ENCODE measurements at places on chromosomes 2 and 18.
A peak's percentile ranks its signal among the peaks of the same experiment; 100 is the strongest.

- DNase-seq = no peak
Observed at GRCh38 chr18:422966-423365, 77.5 kb downstream of the COLEC12 start.

DNA sequence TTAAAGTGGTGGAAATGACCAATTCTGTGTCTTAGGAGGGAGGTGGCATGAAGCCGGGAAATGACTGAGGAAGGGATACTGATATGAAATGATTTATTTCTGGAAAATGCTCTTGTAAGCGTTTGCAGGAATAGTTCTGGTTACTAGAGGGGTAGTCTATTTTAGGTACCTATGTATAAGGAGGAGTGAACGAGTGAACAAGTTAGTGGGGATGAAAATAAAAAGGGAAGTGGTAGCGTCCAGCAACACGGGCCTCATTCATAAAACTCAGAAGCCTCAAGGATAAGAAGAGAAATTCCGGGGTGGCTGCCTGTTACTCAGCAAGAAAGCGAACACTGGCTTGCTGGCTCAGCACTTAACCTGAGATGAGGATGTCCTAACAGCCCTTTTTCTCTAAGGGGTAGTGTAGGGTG lies 303.3 kb downstream of the NCKAP5 start:
- no peak for DNase-seq

- DNase-seq = no peak
Observed at GRCh38 chr2:6819668-6820067, 46.0 kb downstream of the CMPK2 start.

GRCh38 chr2:104853534-104854497 lies at the start of gene POU3F3:
TSS of gene POU3F3 (plus strand) at chr2:104854115. CDS start at chr2:104855511, 1,396 bp downstream.
- peak; percentile 59 for DNase-seq

- DNase-seq = no peak
Observed at GRCh38 chr2:161766334-161766733, 142.1 kb downstream of the SLC4A10 start.

- DNase-seq = no peak
Observed at GRCh38 chr2:217617616-217618022, 385.2 kb downstream of the TNS1 start.

- no peak for DNase-seq
Observed at GRCh38 chr2:145408980-145409379, 889.1 kb upstream of the ZEB2 start.

GRCh38 chr2:113175042-113175628 lies 1.4 kb downstream of the PSD4 start:
- DNase-seq = peak; percentile 90

DNA sequence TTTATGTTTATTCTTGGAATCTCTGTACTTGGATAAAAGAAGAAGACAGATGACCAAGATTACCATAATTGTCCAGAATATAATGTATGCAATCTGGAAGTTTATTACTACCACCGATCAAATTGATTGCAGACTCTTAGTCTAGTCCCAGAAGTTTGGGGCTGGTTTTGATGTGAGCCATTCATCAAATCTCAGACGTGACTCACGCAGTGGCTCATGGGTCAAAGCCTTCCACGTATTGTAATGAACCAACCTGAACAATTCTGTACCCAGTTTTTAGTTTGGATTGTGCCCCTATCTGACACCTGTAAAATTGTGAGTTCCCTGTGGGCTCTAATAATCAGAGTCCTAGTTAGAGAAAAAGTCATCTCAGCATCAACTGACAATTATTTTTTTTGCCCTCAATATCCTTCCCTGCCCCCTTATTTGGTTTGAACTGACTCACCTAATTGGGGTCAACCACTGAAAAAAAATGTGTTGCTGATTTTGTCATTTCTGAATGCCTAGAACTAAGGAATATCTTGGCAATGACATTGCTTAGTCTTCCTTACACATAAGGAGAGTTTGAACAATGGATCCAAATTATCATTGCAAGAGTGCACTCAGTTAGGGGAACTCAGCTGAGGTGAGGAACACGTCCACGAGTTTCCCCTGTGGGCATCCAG lies 219.5 kb upstream of the NRP2 start:
- peak; percentile 13 for DNase-seq

GRCh38 chr2:56292951-56293350 lies 109.2 kb downstream of the CCDC85A start:
- DNase-seq = no peak

GRCh38 chr18:57737400-57738060 lies 65.6 kb downstream of the ATP8B1 start:
- DNase-seq = no peak

DNA sequence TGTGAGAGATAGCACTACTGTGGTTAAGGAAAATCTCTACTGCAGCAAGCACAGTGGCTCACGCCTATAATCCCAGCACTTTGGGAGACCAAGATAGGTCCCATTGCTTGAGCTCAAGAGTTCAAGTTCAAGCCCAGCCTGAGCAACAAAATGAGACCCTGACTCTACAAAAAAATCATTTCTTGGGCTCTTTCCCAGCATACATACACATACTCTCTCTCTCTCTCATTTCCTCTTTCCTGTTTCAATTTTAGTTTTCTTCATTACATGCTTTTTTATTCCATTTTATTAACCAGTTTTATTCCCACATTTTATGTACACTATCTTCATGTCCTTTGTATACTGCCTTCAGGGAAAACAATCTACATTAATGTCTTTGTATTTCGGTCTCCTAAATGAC lies 14.6 kb downstream of the WDR33 start:
- DNase-seq = no peak

- no peak for DNase-seq
Observed at GRCh38 chr18:808502-808901, 3.5 kb downstream of the YES1 start.

GRCh38 chr2:139685090-139685983 lies 905.1 kb upstream of the NXPH2 start:
- no peak for DNase-seq

GRCh38 chr2:423479-423878 lies 135.6 kb upstream of the ALKAL2 start:
- no peak for DNase-seq

GRCh38 chr2:173999724-174000123 lies 34.6 kb upstream of the SP3 start:
- DNase-seq = no peak

DNA sequence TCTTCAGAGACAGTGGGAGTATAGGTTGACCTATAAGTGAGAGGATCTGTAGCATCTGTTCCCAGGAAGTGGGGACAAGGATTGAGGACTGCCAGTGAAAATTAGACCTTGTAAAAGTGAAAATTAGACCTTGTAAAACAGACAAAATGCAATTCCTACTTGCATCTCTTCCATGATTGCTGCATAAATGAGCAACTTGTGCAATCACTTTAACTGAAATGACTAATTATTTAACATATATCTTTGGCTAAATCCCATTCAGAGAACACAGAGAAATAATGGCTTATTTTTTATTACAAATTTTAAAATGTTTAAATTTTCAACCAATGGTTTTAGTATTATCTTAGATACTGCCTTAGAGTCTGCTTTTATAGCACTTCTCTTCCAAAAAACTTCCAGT lies 67.2 kb upstream of the NABP1 start:
- DNase-seq = no peak

DNA sequence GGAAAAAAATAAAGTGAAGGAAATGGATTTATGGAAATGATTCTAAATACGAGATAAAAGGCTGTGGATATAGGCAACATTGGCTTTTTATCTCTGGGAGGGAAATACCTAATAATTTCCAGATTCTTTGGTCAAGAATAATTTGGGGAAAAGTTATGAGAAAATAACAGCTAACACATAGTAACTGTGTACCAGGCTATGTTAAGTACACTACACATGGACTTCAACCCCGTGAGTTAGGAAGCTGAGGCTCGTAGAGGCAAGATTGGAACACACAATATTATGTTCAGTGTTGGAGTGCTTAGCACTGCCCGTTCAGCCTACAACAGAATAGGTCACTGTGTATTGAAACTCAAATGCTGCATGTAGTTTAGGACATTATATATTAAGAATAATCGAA lies 34.3 kb upstream of the GPD2 start:
- DNase-seq = no peak

GRCh38 chr2:199471443-199472057 lies 13.8 kb upstream of the SATB2 start:
- DNase-seq = peak; percentile 65

GRCh38 chr2:226131299-226131784 lies 668.3 kb downstream of the IRS1 start:
- DNase-seq = no peak

- DNase-seq = no peak
Observed at GRCh38 chr2:162126111-162126519, 25.9 kb downstream of the GCG start.

DNA sequence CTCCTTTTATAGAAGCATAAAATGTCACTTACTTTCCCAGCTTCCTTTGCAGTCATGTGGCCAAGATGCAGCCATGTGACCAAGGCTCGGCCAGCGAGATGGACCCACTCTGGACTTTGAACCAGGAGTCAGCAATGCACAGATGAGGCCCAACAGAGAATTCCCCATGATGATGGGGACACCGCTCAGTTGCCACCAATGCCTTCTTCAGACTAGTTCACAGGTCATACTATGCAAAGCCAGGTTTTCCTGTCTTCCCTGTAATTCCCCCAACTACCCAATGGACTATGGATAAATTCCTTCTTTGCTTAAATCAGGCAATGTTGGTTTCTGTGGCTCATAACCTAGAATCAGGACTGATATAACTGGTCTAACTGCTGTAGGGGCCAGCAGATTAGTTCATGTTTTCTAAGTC lies 22.5 kb upstream of the REL start:
- DNase-seq = no peak

GRCh38 chr2:120828829-120829632 lies 93.4 kb downstream of the GLI2 start:
- DNase-seq = no peak

DNA sequence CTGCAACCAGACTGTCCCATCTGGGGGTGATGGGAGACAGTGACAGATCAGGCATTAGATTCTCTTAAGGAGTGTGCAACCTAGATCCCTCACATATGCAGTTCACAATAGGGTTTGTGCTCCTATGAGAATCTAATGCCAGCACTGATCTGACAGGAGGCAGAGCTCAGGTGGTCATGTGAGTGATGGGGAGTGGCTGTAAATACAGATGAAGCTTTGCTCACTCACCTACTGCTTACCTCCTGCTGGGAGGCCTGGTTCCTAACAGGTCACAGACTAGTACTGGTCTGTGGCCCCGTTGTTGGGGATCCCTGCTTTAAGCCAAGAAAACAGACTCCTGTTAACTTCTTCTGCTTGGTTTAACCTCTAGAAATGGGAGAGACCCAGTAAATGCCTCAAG lies 3.2 kb downstream of the CYP27A1 start:
- no peak for DNase-seq

DNA sequence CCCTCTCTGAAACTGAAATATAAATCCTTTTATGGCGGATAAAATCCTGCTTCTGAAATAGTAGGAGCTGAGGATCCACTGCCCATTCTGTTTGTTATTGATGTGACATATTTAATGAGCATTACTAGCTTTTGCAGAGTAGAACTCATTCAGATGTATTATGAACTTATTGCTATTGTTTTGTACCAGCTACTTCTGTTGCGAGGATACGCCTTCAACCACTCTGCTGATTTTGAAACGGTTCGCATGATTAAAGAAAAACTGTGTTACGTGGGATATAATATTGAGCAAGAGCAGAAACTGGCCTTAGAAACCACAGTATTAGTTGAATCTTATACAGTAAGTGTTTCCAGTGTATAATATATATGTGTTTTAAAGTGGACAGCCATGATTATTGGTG lies 27.7 kb downstream of the ACTR2 start:
- DNase-seq = no peak

DNA sequence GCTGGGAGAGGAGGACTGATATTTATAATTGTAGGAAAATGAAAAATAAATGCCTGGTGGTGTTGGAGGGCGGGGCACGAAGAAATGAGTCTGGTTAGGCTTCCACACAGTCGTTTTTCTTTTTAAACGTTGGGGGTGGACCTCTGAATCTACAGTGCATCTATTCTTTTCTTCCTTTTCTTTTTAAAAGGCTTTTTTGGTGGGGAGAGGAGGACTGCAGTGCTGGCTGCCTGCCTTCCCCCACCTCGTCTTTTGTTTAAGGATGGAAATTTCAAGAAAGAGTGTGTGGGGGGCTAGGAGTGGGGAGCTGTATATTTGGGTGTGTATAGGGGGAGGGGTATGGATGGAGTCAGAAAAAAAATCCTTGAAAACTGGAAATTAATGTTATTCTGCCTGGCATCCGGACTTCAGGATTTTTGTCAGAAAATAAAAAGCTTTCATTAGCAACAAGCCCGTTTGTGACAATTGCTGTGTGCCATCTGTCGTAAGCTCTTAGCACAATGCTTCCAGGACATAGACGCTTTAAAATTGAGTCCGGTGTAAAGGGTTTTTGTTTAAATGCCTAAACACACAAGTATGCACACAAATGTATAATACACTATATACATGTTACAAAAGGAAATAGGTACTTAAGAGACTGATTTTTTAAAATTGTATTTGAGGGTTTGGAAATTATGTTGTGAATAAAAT lies 1.1 kb downstream of the MAP2 start:
- no peak for DNase-seq

GRCh38 chr2:96374211-96374951 lies 38.8 kb downstream of the NCAPH start:
- DNase-seq = no peak

DNA sequence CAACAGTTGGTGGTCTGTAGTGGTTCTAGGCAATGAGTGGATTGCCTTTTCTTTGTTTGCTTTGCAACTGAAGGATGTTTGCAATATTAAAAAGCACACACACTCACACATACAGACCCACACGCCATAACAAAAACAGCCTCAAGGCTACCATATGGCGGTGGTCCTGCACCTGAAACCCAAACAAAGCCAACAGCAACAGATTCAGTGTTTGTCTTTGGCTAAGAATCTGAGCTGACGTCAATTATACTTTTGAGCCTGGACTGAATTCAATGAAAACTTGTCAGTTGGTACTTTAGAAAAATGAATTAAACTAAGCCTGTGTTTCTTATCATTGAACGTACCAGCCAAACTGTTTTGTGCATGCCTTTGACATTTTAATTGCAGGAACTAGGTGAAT lies 65.0 kb upstream of the NYAP2 start:
- DNase-seq = no peak

DNA sequence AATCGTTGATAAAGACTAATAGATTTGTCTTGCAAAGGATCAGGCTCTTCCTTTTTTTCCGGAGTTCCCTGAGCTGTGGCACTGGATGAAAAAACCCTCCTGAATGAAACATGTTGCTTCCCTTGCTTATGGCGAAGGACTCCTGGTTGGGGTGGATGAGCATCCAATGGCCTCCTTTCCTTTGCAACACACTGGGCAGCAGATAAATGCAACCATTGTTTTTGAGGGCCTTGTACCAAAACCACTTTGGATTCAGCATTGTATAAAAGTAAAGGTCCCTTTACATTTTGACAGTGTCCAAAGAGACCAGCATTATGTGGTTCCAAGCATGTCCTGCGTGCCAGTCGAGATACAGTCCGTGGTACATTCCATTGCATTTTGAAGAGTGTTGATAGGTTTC lies 44.7 kb downstream of the FAM210A start:
- DNase-seq = no peak

GRCh38 chr2:148049284-148049683 lies 28.4 kb downstream of the MBD5 start:
- DNase-seq = no peak

GRCh38 chr18:62766266-62766665 lies 50.9 kb downstream of the PHLPP1 start:
- no peak for DNase-seq

- DNase-seq = no peak
Observed at GRCh38 chr2:38436227-38436664, 59.2 kb upstream of the ATL2 start.

GRCh38 chr2:143645921-143646645 lies 516.9 kb downstream of the ARHGAP15 start:
- DNase-seq = no peak

Data from activated CD4-positive, alpha-beta T cell treated with anti-CD3 and anti-CD28 coated beads, Interleukin-2, Interleukin-6, amounts not matched to agents 100 ng/mL and 50 ng/mL, durations not matched to agents 16 hours and 8 hours (primary cell).